NCI-H69 (cell line): ENCODE measurements at places on chromosomes 4 and X.

- DNase-seq, result peak; percentile 52
Observed at GRCh38 chr4:159227984-159228383, 125.1 kb downstream of the RAPGEF2 start.

- DNase-seq, result no peak
Observed at GRCh38 chr4:113423631-113424030, 337.9 kb downstream of the CAMK2D start.

DNA sequence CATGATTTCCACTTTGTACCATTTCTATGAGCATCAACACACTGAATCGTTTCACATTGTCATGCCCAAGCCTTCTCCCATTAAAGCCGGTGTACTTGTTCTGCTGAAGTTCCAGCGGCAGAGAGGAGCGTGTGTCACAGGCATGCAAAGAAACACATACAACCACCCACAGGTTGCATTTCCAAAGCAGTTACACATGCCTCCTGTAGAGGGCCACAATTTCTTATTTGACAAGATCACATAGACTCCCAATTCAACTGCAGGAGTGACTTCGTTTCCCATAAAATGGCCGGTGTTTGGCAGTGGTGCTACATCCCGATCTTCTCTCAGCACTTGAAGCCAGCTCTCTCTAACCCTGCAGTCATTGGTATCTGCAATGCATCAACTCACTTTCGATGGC is 992.6 kb downstream of the NLGN4X start:
- DNase-seq, result peak; percentile 4

DNA sequence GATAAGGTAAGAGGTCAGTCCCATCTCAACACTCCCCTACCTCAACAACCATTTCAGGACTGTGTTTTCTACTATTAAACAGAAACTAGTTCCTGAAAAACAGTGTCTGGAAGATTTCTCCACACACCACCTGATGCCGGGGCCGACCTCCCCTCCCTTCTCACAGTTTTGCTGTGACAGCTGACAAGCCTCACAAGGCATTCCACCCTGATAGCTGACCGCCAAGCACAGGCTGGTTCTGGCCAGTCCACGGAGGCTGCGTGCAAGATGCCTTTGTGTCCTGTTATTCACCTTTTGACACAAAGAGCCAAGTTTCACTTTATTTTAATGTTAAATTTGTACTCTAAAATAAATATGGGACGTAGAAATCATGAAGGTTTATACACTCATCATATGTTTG is 758.6 kb downstream of the PDHA2 start:
- DNase-seq, result no peak

- no peak for DNase-seq
Observed at GRCh38 chr4:54332542-54332941, 103.4 kb downstream of the PDGFRA start.

DNA sequence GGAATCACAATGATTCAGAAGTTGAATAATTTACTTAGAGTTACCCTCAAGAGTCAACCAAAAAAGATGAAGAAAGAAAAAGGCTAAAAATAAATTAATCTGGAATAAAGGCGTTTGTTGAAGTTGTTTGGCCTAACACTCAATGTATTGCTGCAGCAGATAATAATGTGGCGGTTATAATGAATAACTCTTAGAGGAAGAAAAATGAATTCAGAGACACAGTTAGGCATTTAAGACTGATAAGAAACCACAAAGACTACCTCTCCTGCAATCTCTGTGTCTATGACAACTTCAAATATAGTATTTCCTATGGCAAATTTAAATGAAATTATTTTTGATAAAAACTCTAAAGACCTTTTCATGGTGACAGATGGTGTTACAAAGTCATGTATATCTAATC is 1369.1 kb upstream of the AGA start:
- DNase-seq, result no peak

- no peak for DNase-seq
Observed at GRCh38 chr4:102642631-102643298, 118.0 kb downstream of the MANBA start.

GRCh38 chrX:100700809-100701208 is 31.1 kb downstream of the SYTL4 start:
- no peak for DNase-seq

DNA sequence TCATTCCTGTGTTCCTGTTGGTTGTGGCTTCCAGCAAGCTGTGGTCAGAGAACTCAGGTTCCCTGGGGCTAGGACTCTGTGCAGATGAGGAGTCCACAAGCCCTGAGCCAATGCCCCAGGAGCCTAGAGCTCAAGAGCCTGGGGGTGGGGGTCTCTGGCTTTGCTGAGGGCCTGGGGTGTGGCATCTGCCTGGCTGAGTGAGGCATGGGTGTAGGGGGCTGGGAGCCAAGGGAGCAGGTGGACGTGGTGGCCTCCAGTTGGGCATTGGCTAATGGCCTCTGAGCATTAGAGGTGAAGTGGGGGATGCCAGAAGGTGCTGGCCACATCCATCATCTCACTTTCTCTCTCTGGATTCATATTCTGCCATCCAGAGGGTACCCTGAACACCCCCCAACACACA is 5.3 kb upstream of the MAMLD1 start:
- DNase-seq, result no peak

DNA sequence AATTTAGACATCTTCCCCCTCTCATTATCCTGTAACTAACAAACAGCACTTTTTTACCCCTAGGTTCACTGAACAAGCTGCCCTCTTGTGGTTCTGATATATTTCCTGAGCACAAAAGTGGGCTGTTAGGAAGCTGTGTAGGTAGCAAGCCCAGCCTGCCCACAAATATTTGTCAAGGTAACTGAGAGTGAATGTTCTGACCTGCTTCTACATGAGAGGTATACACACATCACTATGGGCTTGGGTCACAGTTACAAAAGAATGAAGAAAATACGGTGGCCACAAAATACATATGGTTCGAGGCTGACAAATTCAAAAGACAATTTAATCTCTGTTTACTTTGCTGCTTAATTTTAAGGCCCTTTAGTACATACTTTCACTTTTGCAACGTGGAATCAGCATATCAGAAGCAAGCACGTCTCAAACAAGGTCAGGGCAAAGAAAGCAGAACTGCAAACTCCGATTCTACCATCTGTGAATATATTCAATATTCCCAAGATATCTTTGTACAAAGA is 78.7 kb downstream of the RBM47 start:
- DNase-seq, result peak; percentile 56

GRCh38 chrX:123731258-123731986 is 1.4 kb downstream of the THOC2 start:
- DNase-seq, result peak; percentile 34

- DNase-seq, result no peak
Observed at GRCh38 chr4:102574317-102574716, 73.2 kb downstream of the NFKB1 start.

GRCh38 chr4:15912961-15913630 is 25.4 kb downstream of the FGFBP1 start:
- no peak for DNase-seq

- no peak for DNase-seq
Observed at GRCh38 chrX:78321809-78322208, 5.6 kb downstream of the CYSLTR1 start.

- no peak for DNase-seq
Observed at GRCh38 chr4:172040766-172041165, 227.6 kb downstream of the GALNTL6 start.

- no peak for DNase-seq
Observed at GRCh38 chr4:127501103-127501502, 131.7 kb upstream of the INTU start.

DNA sequence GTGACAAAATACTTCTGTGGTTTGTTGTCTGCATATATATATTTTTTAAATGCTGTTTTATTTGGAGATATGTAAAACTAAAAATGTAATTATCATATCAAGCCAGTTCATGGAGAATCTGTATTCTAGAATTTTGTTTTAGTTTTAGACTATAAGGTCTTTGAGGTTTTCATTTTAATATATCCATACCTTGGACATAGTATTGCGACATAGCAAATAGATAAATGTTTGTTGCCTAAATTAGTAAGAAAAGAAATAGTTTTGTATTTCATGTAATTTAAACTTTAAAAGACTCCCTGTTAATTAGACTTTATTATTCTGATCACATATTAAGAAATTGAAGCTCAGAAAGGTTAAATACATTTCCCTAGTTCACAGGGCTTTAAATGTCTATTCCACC is 472.9 kb downstream of the GBA3 start:
- DNase-seq, result no peak

DNA sequence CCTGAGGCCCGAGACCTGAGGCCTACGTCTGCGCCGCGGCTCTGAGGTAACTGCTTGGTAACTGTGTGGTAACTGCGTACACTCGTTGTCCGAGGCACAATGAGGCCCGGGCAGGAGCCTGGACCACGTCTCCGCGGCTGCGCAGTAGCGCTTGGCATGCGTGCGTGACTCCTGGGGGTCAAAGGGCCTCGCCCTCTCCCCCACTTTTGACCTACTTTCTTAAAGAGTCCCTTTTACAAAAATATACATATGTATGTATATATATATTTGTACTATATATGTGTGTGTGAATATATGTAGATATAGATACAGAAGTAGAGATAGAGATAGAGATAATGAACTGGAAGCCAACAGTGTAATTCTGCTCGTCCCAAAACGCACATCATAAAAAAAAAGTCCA is at the start of gene BEND2:
Gene BEND2, minus strand, starts transcription at position 101 of the 400 bp plus-strand sequence. CDS start 136 bp downstream, outside the sequence.
- DNase-seq, result no peak

GRCh38 chrX:102599951-102600579 is 750 bp downstream of the ARMCX5 start:
- peak; percentile 19 for DNase-seq

- DNase-seq, result no peak
Observed at GRCh38 chrX:43328358-43328946, 327.6 kb upstream of the MAOA start.

DNA sequence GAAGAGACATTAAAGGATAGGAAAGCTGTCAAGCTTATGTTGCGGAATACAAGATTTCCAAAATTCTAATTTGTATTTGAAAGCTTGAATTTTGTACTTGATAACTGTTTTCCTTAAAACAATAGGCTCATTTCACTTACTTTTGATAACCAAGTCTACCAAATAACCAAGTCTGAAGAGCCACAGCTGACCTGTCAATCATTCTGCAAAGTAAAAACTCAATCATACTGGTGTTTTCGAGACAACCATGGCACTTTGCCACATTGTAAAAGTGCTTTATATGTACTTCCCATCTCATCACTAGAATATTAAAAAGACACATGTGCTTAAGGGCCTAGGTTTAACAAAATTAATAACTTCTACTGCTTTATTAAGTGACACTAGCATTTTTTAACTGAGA is 47.9 kb downstream of the LEF1 start:
- no peak for DNase-seq

GRCh38 chr4:186762361-186762760 is 38.7 kb upstream of the FAT1 start:
- DNase-seq, result no peak

DNA sequence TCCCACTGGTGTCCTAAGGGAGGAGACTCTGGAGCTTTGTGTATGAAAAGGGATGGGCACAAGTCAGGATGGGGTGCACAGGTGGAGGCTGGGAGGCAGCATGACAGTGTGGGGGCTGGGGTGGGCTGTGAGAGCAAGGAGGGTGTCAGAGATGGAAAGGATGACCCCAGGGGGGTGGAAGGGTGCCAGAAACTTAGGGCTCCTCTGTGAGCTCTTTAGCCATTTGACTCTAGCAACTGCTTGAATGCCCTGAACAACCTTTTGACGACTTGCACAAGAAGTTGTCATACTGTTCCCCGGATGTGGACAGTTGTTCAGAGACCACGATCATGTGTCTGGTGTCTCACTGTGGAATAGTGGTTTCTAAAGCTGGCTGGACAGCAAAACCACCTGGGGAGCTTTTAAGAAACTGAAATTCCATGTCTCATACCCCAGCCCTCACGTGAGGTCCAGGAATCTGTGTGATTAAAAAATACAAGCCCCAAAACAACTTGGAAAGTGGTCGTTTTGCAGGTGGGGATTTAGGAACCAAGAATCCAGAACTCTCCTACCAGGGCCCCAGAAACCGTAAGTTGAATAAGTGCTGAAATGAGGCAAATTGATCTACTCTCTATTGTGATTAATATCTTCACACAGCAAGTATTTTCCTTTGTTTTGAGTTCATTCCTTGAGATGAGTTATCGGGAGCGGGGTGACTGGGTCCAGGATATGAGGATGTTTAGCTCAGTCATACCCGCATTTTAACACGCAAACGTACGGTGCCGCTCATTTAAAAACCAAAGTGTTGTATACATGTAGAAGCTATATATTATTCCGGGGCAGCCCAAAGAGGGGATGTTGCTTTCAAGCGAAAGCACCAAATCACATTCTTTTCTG is 3.4 kb downstream of the RHOH start:
- DNase-seq, result peak; percentile 32

GRCh38 chr4:172751550-172751949 is 417.1 kb upstream of the GALNT7 start:
- no peak for DNase-seq

- peak; percentile 31 for DNase-seq
Observed at GRCh38 chrX:31021537-31021936, 50.3 kb downstream of the FTHL17 start.

GRCh38 chr4:153116291-153116680 is 88.0 kb upstream of the TRIM2 start:
- DNase-seq, result no peak

DNA sequence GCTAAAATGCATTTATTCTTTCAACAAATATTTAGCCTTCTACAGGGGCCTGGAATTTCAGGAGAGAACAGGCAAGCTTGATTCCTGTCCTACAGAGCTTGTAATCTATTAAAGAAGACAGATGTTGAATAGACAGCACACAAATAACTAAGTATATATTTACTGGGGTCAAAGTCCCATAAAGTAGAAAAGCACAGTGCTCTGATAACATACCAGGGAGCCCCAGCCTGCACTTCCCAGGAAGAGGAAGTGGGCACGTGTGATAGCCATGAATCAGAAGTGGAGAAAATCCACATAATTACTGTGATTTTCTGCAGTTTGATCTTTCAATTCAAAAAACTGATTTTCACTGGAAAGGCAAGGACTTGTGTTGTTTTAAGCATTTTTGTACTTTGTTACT is 129.1 kb downstream of the EGF start:
- no peak for DNase-seq

DNA sequence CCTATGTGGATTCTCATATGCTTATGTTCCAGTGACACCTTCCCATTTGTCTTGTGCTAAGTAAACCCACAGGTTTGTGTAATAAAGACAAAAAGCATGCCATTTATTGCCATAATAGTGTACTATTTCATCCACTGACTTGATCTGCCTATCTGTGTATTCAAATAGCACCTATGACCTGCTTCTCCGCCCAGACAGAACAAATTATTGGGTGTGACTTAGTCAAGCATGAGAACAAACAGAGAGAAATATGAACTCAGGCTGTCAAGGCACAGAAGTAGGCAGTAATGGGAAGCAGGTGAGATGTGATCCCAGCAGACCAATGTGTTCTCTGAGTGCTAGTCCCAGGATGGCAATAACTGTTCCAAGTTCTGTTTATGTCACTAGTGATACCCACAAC is 25.4 kb downstream of the ELOVL6 start:
- DNase-seq, result peak; percentile 95

- DNase-seq, result no peak
Observed at GRCh38 chrX:7409866-7410265, 261.9 kb upstream of the PUDP start.

DNA sequence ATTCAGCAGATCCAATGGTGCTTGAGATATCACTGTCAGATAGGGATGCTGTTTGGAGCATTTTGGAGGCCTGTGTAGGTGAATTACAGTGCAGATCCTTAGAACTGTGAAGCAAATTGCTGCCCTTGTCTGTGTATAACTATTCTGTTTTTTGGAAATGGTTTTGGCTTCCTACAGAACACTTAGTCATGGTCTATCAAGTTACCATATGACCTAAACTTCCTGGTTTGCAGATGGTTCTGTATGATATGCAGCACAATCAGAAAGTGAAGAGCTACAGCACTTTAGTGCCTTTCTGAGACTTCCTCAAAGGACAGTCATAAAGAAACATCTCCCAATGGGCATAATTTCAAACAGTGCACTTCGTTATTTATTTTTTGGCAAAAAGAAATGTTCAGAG is 688.6 kb downstream of the SH3BGRL start:
- no peak for DNase-seq
